ENCODE measurements at places on chromosomes 11 and 22. TPM values are rescaled to one million over a fixed set of nuclear protein-coding genes. Genes with fewer than 3 reads are reported as not detected.

DNA sequence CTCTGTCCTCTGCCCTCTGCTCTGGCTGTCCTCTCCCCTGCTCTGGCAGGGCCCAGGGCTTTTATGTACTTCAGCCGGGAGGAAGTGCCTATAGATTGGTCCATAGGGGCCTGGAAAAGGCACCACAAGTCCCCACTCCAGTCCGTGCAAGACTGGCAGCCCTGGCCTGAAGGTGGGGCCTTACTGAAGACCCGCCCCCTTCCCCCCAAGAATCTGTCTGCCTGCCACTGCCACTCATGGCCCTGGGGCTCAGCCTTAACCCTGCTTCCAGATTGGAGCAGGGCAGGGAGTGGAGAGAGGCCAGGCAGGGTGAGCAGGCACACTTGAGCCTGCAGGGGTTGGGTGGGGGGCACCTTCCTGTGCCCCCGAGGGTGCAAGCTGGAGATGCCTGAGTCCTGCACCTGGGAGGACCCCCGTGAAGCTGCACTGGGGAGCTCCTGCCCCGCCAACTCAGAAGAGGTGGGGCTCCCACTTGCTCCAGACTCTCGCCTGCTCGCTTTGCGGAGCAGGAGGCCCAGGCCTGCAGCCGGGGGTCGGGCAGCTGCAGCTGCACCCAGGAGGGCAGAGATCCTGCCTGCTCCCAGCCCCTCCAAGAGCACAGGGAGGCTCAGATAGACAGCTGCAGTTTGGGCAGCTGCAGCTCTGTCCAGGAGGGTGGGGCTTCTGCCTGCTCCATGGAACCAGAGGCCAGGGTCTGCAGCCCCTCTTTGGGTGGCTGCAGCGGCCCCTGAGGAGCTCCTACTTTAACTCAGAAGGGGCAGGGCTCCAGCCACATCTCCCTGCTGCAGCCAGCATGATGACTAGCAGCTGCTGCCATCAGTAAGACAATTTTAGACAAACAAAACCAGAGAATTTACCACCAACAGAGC is 51.0 kb upstream of the SC5D start:
- H3K36me3 ChIP-seq = no peaks in the 10 kb centered on the region
- no peak overlapping the region for H3K4me3 ChIP-seq

The PDXP gene
- 19.1 TPM for total RNA-seq

DNA sequence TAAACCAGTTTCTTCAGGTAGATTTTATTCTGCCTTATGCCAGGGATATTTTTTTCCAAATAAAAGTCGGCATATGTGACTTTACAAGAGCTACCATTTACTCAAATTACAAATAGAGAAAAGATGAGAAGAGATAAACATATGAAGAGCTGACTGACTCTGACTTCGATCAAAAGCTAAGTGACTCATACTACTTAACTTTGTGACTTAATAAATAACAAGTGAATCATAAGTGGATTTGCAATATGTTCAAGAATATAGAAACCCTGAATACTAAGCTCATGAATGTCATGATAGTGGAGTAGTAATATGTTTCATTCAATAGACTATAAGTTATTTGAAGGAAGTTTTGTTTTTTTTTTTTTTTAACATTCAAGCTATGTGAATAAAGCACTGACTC is 130.5 kb upstream of the ANO3 start:
- H3K27ac ChIP-seq = no peak overlapping the region
- no peaks in the 10 kb centered on the region for H3K27me3 ChIP-seq
- no peak overlapping the region for H3K4me3 ChIP-seq
- DNase-seq = no peak
- no peaks in the 10 kb centered on the region for H3K4me1 ChIP-seq
- H3K36me3 ChIP-seq = no peaks in the 10 kb centered on the region

DNA sequence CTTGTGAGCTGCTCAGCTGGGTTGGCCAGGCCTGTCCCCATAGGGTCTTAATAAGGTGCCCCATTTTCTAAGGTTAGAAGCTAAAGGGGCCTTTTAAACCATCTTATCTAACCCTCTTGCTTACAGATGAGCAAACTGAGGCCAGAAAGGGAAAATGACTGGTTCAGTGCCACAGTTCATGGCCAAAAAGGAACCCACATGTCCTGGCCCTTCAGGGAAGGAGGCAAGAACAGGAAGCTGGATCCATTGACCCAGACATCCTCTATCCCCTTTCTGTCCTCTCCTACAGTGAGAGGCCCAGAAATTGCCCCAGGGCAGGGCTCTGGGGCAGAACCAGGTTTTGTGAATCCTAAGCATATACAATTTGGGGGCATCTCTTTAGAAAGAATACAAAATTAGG is 10.0 kb downstream of the PRG3 start:
- no peaks in the 10 kb centered on the region for H3K4me1 ChIP-seq
- peaks cover 3% of the 10 kb centered on the region for H3K27me3 ChIP-seq
- DNase-seq = no peak

GRCh38 chr11:76602431-76602861 is 68.1 kb downstream of the LRRC32 start:
- no peaks in the 10 kb centered on the region for H3K36me3 ChIP-seq

DNA sequence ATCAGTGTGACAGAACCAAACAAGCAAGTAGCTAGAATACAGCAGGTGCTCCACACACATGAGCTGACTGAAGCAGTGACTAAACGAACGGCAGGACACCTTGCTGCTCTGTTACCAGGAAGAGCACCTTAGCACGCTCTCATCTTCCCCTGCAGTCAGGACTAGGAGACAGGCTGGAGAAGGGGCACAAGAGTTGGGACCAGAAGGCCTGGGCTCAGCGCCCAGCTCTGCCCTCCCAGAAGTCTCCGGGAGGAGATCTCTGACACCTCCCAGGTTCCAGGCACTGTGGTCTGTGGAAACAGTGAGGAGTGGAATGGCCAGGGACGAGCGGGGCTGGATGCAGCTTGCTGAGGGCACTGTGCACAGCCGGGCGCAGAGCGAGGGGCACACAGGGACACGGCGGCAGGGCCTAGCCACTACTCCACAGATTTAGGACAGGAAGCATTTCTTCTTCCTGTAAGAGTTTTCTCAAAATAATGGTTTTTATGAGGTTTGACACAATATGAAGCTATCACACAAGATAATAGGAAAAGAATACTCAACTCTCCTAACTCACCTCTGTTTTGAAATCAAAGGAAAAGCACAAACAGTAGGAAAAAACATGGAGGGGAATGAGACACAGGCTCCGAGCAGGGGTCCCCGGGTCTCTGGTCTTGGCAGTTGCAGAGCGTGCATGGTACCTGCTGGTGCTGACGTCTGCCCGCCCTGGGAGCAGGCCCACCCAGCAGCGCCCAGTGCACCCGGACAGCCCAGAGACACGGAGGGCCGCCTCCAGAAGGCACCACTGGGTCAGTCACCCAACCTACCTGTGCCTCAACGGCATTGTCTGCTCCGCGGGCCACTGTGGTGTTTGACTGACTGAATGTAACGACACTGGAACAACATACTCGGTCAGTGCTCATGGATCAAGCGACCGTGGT is 67.6 kb downstream of the NCAPD3 start:
- no peaks in the 10 kb centered on the region for H3K27me3 ChIP-seq
- H3K27ac ChIP-seq = no peak overlapping the region
- H3K4me3 ChIP-seq = no peak overlapping the region
- DNase-seq = no peak
- H3K4me1 ChIP-seq = no peaks in the 10 kb centered on the region
- H3K36me3 ChIP-seq = peaks cover 86% of the 10 kb centered on the region

DNA sequence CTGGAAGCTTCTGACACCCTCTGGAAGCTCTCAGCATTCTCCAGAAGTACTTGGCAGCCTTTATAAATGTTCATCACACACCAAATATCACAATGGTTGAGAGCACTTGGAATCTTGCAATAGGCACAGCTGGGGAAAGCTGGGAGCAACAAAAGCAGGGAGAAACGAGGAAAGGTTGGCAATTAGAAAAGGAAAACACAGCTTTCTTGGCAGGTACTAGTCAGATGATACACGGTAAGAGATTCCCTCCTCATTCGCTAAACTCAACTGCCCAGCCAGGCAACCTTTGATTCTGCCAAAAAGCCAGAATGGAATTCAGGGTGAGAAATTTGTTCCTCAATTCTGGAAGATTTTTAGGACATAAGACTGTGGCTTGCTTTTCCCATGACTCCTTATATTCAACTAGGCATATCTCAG is 576.9 kb upstream of the ANO5 start:
- no peaks in the 10 kb centered on the region for H3K27me3 ChIP-seq
- no peak overlapping the region for H3K27ac ChIP-seq
- no peak overlapping the region for H3K4me3 ChIP-seq
- H3K36me3 ChIP-seq = no peaks in the 10 kb centered on the region
- DNase-seq = no peak
- H3K4me1 ChIP-seq = no peaks in the 10 kb centered on the region

DNA sequence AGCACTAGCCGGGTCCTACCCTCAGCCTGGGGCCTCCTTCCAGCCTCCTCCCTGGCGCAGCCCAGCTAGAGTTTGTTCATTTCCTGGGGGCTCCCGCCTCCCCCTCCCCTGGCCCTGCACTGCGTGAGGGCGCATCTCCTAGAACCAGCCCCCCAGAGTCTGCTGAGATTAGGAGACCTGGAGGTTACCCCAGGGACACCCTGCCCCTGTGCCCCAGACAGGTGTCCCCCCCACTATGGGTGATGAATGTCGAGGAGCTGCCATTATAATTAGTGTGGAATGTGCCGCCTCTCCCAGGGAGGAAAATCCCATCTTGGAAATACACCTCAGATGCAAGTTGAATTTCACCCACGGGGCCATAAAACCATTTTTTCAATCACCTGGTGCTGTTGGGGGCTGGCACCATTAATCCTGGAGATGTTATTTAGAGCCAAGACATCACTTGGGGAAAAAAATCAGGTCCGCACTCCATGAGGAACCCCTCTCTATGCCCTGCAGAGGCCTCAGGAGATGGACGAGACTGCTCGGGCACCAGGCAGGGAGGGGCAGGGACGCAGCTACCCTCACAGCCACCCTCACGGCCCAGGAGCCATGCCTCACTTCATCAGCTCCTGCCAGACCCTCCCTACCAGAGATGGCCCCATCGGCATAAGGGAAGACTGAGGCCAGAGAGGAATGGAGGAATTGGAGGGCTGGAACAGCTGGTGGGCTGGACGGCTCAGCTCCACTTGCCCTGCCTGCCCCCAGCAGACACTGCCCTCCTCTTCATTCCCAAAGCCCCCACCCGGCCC is 197.5 kb downstream of the IGLL1 start:
- H3K4me3 ChIP-seq = no peak overlapping the region
- H3K4me1 ChIP-seq = no peaks in the 10 kb centered on the region
- DNase-seq = no peak
- no peak overlapping the region for H3K27ac ChIP-seq
- no peaks in the 10 kb centered on the region for H3K27me3 ChIP-seq
